ENCODE measurements at places on chromosomes 6 and 20. TPM values are rescaled to one million over a fixed set of nuclear protein-coding genes. Genes with fewer than 3 reads are reported as not detected.

Gene MARCKS
- 54.0 TPM for total RNA-seq

DNA sequence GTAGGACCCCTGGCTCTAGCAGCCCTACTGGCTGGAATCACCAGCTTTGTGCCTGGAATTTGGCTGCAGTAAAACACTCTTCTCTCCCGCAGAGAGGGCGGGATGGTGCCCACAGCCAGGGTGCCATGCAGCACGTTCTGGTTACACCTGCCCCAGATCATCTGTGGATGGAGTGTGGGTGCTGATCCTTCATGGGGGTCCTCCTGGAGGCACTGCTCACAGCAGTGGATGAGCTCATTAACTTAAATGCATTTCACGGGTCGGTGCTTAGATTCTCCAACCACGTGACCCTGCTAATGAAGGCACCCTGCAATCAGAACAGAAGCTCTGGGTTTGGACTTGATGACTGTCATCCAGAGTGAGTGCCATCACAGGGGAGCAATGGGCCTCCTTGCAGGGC is 138.6 kb upstream of the AFDN start:
- DNase-seq, result no peak

DNA sequence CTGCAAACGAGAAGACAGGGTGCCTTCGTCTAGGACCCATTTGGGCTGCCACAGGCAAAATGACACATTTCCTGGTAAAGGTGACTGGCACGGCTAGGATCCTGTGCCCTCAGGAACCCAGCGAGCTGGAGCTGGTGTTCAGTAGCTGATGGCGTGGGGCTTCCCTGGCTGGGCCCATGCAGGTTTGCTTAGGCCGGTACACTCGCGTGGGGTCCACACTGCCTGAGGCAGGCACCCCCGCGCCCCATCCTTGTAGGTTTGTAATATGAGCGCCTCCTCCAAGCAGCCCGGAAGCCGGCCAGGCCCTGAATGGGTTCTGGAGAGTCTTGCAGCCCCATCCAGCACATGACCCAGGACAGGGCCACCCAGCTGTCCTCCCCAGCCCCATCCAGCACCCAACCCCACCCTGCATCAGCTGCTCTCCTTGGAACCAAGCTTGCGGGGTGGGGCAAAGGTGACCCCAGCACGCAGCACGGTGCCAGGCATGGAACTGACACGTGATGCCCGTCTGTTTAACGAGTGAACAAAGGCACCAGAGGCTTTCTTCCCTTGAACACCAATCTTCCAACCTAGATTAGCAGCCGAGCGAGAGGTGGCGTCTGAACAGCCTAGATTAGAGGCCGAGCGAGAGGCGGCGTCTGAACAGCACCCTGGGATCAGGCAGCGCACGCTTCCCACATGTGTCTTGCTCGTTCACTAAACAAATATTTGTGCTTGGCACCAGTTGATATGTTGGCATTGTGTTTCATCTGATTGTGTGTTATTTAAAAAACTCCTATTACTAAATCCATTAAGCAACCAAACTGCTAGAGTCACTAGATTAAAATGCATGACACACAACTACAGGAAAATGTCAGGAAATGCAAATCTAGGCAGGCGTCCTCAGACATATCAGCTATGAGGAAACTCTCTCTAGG is 112.1 kb downstream of the DLL1 start:
- DNase-seq, result peak; percentile 99

GRCh38 chr6:17413313-17413750 is 19.9 kb downstream of the CAP2 start:
- DNase-seq, result peak; percentile 88

DNA sequence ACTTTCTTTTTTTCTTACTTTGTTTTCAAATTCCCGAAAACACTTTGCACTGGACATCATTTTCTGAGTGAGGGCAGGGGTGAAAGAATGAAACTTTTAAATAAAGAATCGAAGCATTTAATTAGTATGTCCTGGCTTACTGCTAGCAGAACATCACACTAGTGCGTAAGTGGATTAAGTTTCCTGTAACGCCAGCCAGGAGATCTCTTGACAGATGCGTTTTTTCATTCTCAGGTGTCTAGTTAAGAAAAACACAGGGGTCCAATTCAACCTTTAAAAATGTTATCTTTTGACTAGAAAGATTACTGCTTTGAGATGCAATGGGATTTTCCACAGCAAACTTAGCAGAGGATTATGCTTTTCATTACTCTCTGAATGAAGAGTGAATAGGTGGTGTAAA is 858.8 kb upstream of the EPHA7 start:
- no peak for DNase-seq
